Lung (tissue), 17 donors: ENCODE measurements at places on chromosomes 4 and X.

DNA sequence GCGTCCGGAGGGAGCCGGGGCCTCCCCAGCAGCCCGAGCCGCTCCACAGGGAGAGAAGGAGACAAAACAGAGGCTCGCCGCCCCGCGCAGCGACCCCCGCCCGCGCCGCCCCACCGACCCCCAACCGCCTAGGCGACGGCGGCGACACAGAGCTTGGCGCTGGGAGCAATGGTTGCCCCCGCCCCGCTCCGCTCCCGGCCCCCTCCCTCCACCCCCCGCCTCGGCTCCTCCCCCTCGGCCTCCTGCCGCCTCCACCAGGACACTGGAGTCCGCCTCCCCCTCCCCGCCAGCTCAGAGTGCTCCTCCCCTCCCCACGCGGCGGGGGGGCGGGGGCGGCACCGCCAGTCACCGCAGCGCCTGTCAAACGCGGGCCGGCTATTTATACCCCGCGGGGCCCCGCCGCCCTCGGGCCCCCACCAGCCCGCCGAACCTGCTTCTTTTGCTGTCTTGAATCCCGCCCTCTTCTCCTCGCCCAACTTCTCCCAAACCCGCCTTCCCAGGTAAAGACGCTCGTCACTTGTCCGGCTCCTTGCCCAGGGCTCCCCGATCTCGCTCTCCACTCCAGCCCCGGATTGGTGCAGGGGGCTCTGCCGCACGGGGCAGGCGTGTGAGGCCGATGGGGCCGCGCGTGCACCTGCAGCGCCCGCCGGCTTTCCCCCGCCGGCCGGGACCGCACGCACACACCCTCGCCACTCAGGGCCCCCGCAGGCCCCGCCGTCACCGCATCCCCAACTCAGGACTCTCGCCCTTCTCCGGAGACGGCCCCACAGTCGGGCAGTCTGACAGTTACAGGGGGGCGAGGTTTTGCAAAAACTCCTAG is at the start of gene ELF2:
TSS of gene ELF2 (minus strand) at position 170 of the 820 bp plus-strand sequence. CDS start 39,517 bp downstream, outside the sequence.
- peaks cover 11% of the 10 kb centered on the region for H3K4me1 ChIP-seq
- no peaks in the 10 kb centered on the region for H3K27me3 ChIP-seq
- peak; percentile 92 for DNase-seq

- peak; percentile 32 for DNase-seq
- H3K27me3 ChIP-seq: no peaks in the 10 kb centered on the region
- H3K4me3 ChIP-seq: no peak overlapping the region
Observed at GRCh38 chr4:8207314-8207713, 8.2 kb downstream of the SH3TC1 start.

GRCh38 chr4:128163177-128164117 is 102.3 kb downstream of the LARP1B start:
- H3K36me3 ChIP-seq: no peaks in the 10 kb centered on the region
- no peak overlapping the region for H3K27ac ChIP-seq
- no peaks in the 10 kb centered on the region for H3K27me3 ChIP-seq
- no peaks in the 10 kb centered on the region for H3K4me1 ChIP-seq
- H3K4me3 ChIP-seq: no peak overlapping the region
- DNase-seq: no peak

DNA sequence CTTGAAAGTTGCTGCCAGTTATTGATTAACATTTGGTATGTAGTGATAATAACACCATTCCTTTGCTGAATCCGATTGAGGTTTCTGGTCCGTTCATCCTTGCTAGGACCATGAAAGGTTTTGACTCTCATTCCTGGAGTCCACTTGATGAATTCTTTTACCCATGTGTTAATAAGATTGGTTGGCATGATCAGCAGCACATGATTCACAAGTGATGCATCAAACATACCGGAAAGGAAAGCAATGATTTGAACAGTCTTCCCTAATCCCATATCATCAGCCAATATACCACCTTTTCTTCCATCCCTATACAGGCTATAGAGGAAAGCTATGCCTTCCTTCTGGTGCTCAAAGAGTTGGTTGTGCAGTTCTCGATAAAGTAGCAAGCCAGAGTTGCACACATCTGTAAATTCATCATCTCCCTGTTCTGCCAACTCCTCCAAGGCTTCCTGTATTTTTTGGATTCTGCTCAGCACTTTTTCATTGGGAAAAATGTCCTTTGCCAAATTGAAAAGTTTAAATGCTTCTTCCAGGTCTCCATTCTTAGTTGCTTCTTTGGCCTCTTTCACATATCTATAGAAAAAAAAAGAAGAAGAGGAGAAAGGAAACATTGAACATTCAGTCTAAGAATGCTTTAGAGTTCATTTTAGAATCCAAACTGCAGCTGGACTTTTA is 26.7 kb downstream of the PIN4 start:
- H3K4me3 ChIP-seq: no peak overlapping the region
- H3K27ac ChIP-seq: no peak overlapping the region
- DNase-seq: no peak
- H3K4me1 ChIP-seq: no peaks in the 10 kb centered on the region
- peaks cover 18% of the 10 kb centered on the region for H3K27me3 ChIP-seq
- peaks cover 6% of the 10 kb centered on the region for H3K36me3 ChIP-seq

DNA sequence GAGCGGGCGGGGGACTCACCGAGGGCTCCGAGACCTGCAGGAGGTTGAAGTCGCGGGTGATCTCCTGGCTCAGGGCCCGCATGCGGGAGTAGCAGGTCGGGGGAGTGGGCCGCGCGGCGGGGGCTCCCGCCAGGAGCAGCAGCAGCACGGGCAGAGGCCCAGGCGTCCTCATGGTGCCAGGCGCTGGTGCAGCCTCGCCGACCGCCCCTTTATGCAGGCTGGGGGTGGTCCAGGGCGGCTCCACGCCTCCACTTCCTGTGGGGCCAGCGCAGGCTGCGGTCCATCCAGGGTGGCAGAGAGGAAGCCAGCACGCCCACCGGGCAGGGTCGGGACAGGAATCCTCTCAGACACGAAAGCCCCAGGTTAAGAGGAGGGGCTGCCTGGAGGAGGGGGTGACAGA is at the start of gene CYTL1:
TSS of gene CYTL1 (minus strand) at position 185 of the 400 bp plus-strand sequence. CDS start at position 172, 13 bp downstream.
- DNase-seq: peak; percentile 73
- no peak within 1 kb of the TSS for H3K27ac ChIP-seq
- peaks cover 3% of the 10 kb centered on the region for H3K27me3 ChIP-seq
- H3K36me3 ChIP-seq: no peaks in the 10 kb centered on the region
- no peak within 1 kb of the TSS for H3K4me3 ChIP-seq
- H3K4me1 ChIP-seq: peaks cover 3% of the 10 kb centered on the region

DNA sequence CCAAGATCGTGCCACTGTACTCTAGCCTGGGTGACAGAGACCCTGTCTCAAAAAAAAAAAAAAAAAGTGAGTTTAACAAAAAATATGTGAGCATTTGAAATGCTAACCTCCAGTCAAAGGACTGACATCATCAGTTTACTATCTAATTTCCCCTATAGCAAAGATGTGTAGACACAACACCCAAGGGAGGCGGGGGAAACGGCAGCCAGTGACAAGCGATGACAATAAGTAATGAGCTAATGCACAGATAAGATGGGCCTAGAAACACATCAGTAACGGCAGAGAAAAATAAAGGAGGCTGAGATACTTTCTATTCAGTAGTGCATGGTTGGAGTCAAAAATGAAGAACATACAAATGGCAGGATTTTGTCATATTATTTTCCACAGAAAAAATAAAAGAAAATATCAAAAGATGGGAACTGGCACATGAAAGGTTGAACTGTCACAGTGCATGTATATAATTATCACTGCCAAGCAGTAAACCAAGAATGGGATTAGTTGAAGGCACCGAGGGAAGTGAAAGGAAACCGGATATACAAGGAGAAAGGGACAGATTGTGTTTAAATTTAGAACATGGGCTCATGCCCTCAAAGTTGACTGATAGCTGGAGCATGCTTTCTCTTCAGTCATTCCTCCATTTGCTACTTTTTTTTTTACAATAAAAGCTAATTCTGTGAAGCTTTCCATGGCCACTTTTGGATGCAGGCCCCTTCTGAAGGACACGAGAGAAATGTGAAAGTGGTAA is 41.8 kb downstream of the IGFBP7 start:
- no peak overlapping the region for H3K4me3 ChIP-seq
- peaks cover 21% of the 10 kb centered on the region for H3K4me1 ChIP-seq
- H3K36me3 ChIP-seq: no peaks in the 10 kb centered on the region
- no peaks in the 10 kb centered on the region for H3K27me3 ChIP-seq
- no peak overlapping the region for H3K27ac ChIP-seq

DNA sequence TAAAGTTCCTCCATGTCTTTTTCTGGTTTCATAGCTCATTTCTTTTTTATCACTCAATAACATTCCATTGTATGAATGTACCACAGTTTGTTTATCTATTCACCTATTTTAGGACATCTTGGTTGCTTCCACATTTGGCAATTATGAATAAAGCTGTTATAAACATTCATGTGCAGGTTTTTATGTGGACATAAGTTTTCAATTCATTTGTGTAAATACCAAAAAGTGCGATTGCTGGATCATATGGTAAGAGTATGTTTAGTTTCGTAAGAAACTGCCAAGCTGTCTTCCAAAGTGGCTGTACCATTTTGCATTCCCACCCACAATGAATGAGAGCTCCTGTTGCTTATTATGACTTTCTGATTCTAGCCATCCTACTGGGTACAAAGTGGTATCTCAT is 36.3 kb upstream of the ZFX start:
- no peaks in the 10 kb centered on the region for H3K36me3 ChIP-seq
- no peak overlapping the region for H3K4me3 ChIP-seq
- H3K27me3 ChIP-seq: no peaks in the 10 kb centered on the region
- H3K27ac ChIP-seq: no peak overlapping the region
- peaks cover 6% of the 10 kb centered on the region for H3K4me1 ChIP-seq

DNA sequence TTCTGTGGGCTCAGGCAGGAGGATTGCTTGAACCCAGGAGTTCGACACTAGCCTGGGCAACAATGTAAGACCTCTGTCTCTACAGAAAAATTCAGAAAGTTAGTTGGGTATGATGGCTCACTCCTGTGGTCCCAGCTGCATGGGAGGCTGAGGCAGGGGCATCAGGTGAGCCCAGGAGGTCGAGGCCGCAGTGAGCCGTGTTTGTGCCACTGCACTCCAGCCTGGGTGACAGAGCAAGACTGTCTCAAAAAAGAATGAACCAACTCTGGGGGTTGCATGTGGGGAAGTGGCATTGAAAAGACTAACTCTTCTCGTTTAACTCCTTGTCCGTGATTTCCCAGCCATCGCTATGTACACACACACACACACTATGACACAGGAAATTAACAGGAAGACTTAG is 26.9 kb downstream of the ENOPH1 start:
- no peak overlapping the region for H3K4me3 ChIP-seq
- H3K27me3 ChIP-seq: no peaks in the 10 kb centered on the region
- no peak overlapping the region for H3K27ac ChIP-seq
- DNase-seq: no peak

DNA sequence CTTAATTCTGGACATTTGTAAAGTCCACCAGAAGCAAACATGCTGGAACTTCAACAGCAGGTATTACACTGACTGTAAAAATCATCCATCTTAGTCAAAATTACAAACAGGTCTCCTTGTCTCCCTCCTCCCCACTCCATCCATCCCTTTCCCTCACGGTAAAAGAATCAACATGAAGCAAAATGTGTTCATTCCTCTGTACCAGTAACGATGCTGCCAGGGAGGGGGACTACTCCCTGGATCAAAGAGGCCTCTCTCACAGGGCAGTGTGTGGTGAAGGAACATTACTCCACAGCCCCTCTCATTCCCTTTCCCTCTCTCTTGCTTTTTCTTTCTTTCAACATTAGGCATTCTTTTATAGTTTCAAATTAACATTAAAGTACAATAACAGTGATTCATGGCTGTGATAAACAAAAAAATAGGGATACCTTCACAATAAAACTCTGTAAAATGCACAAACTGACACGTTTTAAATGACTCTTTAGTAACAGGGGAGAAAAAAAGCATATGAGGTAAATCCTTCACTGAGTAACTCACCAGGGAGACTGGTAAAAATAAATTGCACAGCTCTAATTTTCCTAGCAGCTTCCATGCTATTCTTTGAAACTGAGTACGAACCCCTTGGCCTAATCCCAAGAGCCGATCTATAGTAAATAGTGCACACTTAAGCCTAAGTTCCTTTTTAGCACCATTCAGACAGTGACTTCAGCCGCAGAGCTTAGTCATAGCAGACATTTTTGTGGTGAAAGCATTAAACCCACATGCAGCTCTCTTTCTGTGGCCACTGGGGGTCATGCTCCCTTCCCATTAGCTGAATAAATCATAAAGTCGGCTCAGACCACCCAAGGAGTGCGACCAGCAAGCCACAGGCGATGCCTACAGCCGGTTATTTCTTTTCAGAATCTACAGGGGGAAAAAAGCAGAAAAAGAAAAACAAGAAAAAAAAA is 215.6 kb upstream of the GYPA start:
- no peaks in the 10 kb centered on the region for H3K27me3 ChIP-seq
- H3K27ac ChIP-seq: no peak overlapping the region
- no peak overlapping the region for H3K4me3 ChIP-seq
- H3K36me3 ChIP-seq: no peaks in the 10 kb centered on the region

DNA sequence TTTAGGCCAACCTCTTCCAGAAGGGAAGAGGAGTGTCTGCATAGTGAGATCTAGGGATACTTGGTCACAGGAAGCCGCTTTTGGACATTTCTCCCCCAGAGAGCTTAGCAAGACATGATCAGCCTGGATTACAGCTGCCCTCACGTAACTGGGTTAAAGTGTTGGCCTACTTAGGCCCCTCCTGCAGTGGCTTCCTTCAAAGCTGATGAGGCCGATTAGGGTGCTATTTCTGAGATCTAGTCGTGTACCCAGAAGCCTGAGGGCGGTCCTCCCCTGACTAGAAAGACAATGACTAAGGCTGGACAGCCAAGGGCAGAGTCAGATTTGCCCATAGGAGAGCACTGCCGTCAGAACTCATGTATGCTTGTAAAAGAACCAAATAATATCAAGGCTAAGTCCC is 135.0 kb downstream of the AMMECR1 start:
- H3K4me3 ChIP-seq: no peak overlapping the region
- no peaks in the 10 kb centered on the region for H3K27me3 ChIP-seq
- peaks cover 3% of the 10 kb centered on the region for H3K36me3 ChIP-seq
- no peak overlapping the region for H3K27ac ChIP-seq
- no peak for DNase-seq
- H3K4me1 ChIP-seq: no peaks in the 10 kb centered on the region

DNA sequence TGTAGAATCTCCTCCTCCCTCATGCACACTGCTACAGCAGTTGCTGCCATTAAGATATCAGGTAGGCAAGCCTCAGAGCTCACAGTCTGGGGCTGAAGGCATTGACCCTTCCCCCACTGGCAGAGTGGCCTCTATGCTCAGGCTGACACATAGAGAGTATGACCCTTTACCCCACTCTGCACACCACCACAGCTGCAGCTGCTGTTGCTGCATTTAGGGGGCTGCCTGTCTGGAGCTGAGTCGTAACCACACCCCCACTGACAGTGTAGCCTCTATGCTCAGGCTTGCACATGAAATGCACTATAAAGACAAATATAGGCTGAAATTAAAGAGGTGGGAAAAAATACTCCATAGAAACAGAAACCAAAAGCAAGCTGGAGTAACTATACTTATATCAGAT is 289.3 kb upstream of the PABPC4L start:
- H3K36me3 ChIP-seq: no peaks in the 10 kb centered on the region
- no peak for DNase-seq
- no peak overlapping the region for H3K4me3 ChIP-seq
- no peaks in the 10 kb centered on the region for H3K27me3 ChIP-seq
- H3K27ac ChIP-seq: no peak overlapping the region
- no peaks in the 10 kb centered on the region for H3K4me1 ChIP-seq

DNA sequence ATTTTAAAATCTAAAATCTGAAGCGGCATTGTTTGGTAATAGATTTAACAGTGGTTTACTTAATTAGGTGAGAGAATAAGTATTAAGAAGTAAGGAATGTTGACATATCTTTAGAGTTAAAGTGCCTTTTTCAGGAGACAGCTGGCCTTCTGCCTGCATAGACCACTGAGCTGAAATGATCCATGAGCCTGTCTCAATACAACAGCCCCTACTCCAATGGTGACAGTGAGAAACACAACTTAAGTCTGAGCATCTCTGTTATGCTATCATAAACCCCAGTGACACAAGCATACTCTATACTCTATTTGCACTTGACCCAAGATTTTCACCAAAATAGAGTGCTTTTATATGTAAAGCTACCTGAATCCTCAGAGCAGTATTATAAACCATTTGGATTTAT is 137.9 kb downstream of the GRIA2 start:
- H3K4me1 ChIP-seq: no peaks in the 10 kb centered on the region
- no peak for DNase-seq
- no peak overlapping the region for H3K27ac ChIP-seq
- H3K4me3 ChIP-seq: no peak overlapping the region
